Neural progenitor cell (in vitro differentiated cells): ENCODE measurements at places on chromosomes 11 and 22. TPM values are rescaled to one million over a fixed set of nuclear protein-coding genes. Genes with fewer than 3 reads are reported as not detected.
A peak's percentile ranks its signal among the peaks of the same experiment; 100 is the strongest.

GRCh38 chr11:66116576-66117361 is 46.7 kb downstream of the PACS1 start:
- DNase-seq = no peak
- H3K36me3 ChIP-seq = no peaks in the 10 kb centered on the region
- H3K27ac ChIP-seq = no peak overlapping the region
- H3K4me1 ChIP-seq = peaks cover 27% of the 10 kb centered on the region

DNA sequence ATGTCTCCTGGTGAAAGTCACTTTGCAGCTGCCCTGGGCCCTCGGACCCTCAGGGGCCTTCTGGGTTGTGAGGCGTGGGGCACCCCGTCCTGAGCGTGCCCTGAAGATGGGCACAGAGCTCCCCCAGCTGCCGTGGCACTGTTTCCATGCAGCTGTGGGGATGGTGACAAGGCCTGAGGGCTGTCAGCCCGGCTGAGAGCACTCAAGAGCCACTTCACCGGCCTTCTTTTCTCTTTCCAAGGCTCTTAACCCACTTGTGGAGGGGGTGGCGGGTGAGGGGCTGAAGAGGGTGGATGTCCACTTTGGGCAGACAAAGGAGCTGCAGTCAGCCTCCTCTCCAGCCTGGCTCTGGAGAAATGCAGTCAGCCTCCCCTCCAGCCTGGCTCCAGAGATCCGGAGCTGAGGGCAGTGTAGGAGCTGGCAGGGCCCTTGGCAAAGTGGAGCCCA is 239.5 kb downstream of the ST3GAL4 start:
- DNase-seq = no peak
- H3K27ac ChIP-seq = no peak overlapping the region
- peaks cover 58% of the 10 kb centered on the region for H3K4me1 ChIP-seq
- no peak overlapping the region for H3K4me3 ChIP-seq
- peaks cover 2% of the 10 kb centered on the region for H3K27me3 ChIP-seq
- no peaks in the 10 kb centered on the region for H3K36me3 ChIP-seq

DNA sequence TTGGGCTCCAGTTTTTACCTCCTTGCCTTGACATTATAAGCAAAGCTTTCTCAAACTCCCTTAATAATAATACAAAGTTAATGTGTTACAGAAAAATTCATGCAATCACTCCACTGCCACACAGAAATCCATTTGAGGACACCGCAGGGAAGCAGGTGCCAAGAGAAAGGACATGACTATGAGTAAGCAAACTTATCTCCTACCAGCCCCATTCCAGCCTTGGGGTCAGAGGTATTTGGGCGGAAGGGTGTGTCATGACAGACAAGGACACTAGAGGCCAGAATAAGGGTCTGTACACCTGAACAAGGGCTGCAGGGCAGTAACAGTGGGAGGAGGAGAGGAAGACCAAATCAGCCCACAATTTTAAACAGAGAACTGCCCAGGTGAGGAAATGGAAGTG is 5.9 kb downstream of the GNG3 start:
- H3K27ac ChIP-seq = no peak overlapping the region
- no peaks in the 10 kb centered on the region for H3K27me3 ChIP-seq
- peaks cover 8% of the 10 kb centered on the region for H3K4me1 ChIP-seq
- H3K36me3 ChIP-seq = peaks cover 17% of the 10 kb centered on the region
- DNase-seq = no peak

GRCh38 chr11:7202412-7202811 is 49.3 kb upstream of the SYT9 start:
- H3K4me3 ChIP-seq = no peak overlapping the region
- no peak for DNase-seq
- H3K4me1 ChIP-seq = no peaks in the 10 kb centered on the region
- no peaks in the 10 kb centered on the region for H3K27me3 ChIP-seq
- no peak overlapping the region for H3K27ac ChIP-seq
- H3K36me3 ChIP-seq = no peaks in the 10 kb centered on the region

DNA sequence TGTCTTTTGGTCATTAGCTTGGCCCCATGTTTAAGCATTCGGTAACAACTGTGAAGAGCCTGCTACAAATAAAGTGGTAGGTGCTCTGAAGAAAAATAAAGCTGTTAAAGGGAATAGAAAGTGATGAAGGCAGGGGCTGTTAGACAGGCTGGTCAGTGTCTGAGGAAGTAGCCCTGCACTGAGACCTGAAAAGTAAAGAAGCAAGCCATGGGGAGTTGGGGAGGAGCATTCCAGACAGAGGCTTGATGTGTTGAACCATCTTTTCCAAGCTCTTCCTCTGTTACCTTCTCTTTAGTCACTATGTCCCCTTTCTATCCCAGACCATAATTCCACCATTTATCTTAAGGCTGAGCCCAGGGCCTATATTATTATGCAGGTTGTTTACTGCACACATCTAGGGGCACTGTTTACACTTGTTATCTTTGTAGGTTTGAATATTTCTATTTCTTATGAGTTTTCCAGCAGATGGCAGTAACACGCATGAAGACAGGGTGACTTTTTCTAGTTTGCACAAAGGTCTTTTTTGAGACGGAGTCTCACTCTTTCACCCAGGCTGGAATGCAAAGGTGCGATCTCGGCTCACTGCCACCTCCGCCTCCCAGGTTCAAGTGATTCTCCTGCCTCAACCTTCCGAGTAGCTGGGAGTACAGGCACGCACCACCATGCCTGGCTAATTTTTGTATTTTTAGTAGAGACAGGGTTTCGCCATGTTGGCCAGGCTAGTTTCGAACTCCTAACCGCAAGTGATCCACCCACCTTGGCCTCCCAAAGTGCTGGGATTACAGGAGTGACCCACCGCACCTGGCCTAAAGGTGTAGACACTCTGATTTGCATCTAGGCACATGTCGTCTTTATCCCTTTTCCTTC is 23.0 kb downstream of the ZFTA start:
- no peaks in the 10 kb centered on the region for H3K27me3 ChIP-seq
- H3K4me3 ChIP-seq = no peak overlapping the region
- peak overlapping the region; percentile 46 for H3K27ac ChIP-seq
- no peaks in the 10 kb centered on the region for H3K4me1 ChIP-seq
- no peaks in the 10 kb centered on the region for H3K36me3 ChIP-seq
- no peak for DNase-seq

GRCh38 chr11:45578316-45578715 is 87.1 kb downstream of the CHST1 start:
- H3K4me3 ChIP-seq = no peak overlapping the region
- peaks cover 13% of the 10 kb centered on the region for H3K4me1 ChIP-seq
- no peaks in the 10 kb centered on the region for H3K36me3 ChIP-seq
- peaks cover 6% of the 10 kb centered on the region for H3K27me3 ChIP-seq
- no peak overlapping the region for H3K27ac ChIP-seq
- no peak for DNase-seq

GRCh38 chr11:60088364-60088763 is at the start of gene MS4A2:
Gene MS4A2, plus strand, starts transcription at chr11:60088664. Its CDS starts 102 bp downstream, at chr11:60088766.
- no peaks in the 10 kb centered on the region for H3K4me1 ChIP-seq
- H3K27ac ChIP-seq = no peak within 1 kb of the TSS
- DNase-seq = no peak
- H3K36me3 ChIP-seq = no peaks in the 10 kb centered on the region
- no peak within 1 kb of the TSS for H3K4me3 ChIP-seq

- no peak for DNase-seq
- H3K36me3 ChIP-seq = no peaks in the 10 kb centered on the region
- no peaks in the 10 kb centered on the region for H3K4me1 ChIP-seq
- H3K27ac ChIP-seq = no peak overlapping the region
- H3K27me3 ChIP-seq = peaks cover 98% of the 10 kb centered on the region
These were observed 70.4 kb downstream of the GGTLC2 start for GRCh38 chr22:22714600-22715335.

GRCh38 chr11:67382276-67383136 is 9.1 kb upstream of the CLCF1 start:
- DNase-seq = peak; percentile 85
- H3K36me3 ChIP-seq = no peaks in the 10 kb centered on the region
- H3K4me3 ChIP-seq = no peak overlapping the region

The DDI1 gene
- total RNA-seq = not detected in 2 replicates

The CD248 gene
- 0.62 and 0.99 TPM in 2 replicates for total RNA-seq
